Umbilical cord (tissue), 2 donors: ENCODE measurements at places on chromosomes 6 and 20. TPM values are rescaled to one million over a fixed set of nuclear protein-coding genes. Genes with fewer than 3 reads are reported as not detected.

DNA sequence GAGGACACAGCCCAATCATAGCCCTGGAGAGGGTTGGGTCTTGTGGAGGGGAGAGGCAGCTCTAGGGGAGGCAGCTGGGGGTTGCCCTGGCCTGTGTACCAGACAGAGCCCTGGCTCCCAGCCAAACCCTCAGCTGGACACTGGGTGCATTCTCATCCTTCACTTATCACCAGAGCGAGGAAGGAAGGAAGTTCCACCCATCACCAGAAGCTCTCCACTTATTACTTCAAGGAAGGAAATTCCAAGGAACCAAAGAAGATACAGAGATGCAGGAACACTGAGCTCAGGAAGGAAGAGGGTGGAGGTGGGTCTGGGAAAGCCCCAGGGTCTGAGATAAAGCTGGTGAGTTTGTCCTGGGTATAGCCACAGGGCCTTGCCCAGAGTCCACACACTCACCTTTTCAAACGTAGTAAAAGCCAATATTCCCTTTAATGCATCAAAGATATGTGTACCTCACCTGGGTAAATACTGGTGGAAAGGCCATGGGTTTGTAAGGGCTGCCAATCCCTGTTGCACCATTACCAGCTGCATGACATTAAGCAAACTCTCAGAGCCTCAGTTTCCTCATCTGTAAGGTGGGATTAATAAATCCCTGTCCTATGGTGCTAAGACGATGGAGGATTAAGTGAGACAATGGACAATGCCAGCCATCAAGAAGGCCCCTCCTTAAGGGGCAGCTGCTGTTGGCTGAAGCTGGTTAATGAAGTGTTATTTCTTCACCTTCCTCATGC, 109.7 kb upstream of the NAA20 start:
- DNase-seq: no peak

DNA sequence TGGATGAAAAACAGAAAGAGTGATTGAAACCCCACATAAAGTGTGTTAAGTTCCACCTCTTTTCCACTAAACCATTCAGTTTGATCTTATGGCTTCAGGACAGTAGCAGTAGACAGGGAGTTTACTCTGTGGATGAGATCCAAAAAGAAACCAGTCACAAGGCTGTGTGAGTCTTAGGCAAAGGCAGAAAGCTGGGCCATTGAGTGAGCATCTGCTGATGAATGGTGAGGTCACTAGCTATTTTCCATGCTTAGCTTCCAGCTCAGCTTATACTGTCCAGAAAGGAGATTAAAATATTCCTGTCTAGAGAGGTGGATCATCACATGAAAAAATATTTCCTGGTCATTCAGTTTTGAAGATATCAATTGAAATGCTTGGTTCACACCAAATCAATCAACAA, 1643.9 kb downstream of the HACE1 start:
- DNase-seq: peak; percentile 4

DNA sequence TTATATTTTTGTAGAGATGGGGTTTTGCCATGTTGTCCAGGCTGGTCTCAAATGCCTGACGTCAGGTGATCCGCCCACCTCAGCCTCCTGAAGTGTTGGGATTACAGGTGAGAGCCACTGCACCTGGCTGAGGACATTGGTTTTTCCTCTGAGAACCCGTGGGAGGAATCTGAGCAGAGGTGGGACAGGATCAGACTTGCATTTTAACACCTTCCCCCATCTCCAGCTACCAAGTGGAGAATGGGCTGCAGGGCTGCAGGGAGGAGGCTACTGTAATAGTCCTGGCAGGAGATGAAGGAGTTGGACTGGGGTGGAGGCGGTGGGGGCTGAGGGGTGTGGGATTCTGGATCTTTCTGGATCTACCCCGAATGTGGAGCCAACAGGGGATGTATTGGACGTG, 24.5 kb downstream of the FAM110A start:
- no peak for DNase-seq

DNA sequence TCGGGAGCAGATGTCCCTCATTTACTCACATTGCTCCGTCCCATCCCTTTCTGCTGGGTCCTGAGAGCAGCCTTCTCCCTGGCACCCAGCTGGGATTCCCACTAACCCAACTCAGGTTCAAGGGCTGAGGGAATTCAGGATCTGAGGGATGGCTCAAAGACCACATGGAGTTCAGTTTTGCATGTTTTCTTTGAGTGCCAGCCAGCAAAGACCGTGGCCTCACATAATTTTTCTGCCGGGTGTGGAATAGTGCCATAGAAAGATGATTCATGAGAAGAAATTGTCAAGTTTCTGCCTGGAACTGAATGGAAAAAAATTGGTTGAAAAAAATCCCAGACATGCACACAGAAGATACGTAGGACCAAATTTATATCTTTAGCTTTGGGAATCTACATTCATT, 168.6 kb downstream of the CD83 start:
- peak; percentile 82 for DNase-seq

Gene PRDM1
- 7.9 TPM for total RNA-seq

Gene ZFP57
- total RNA-seq: not detected

Gene CRISP1
- 7.5 TPM for total RNA-seq

Gene ZC2HC1B
- not detected for total RNA-seq

Gene KIAA1755
- total RNA-seq: 4.3 TPM
